Foreskin fibroblast (primary cell): ENCODE measurements at places on chromosomes 12 and 14.
A peak's percentile ranks its signal among the peaks of the same experiment; 100 is the strongest.

DNA sequence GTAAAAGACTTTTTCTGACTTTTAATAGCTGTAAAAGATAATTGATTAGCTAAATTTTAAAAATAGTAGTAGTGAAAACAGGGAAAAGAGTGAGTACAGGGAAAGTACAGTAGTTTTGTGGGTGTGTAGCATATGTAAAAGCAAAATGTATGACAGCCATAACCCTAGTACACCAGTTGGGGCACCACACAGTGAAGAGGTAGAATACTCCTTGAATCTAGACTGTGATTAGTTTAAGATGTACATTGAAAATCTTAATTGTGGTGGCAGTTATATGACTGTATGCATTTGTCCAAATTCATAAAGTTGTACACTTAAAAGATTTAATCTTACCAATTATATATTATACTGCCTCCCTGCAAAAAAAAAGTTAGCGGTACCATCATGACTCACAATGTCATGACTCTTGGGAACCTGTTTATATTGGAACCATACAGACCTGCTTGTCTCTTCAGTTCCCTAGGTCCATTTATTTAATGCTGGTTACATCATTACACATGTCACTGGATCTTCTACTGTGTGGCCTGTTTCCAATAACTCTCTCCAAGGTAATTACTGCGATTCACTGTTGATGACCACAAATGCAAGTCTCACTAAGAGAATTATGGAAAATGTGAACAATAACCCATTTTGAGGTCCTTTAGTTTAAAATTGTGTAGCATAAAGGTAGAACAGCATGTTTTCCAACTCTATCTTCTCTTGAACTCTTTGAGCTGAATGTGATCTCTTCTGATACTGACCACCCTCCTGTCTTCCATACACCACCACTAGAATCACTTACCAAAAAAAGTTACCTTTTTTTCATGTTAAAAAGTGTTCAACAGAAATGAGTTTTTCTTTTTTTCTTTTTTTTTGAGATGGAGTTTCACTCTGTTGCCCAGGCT, 264.2 kb upstream of the AMIGO2 start:
- peak; percentile 2 for DNase-seq

GRCh38 chr12:45257185-45257930, 41.5 kb downstream of the ANO6 start:
- no peak for DNase-seq

- DNase-seq: no peak
Measured at GRCh38 chr14:103146141-103146709, 23.0 kb downstream of the TNFAIP2 start.

DNA sequence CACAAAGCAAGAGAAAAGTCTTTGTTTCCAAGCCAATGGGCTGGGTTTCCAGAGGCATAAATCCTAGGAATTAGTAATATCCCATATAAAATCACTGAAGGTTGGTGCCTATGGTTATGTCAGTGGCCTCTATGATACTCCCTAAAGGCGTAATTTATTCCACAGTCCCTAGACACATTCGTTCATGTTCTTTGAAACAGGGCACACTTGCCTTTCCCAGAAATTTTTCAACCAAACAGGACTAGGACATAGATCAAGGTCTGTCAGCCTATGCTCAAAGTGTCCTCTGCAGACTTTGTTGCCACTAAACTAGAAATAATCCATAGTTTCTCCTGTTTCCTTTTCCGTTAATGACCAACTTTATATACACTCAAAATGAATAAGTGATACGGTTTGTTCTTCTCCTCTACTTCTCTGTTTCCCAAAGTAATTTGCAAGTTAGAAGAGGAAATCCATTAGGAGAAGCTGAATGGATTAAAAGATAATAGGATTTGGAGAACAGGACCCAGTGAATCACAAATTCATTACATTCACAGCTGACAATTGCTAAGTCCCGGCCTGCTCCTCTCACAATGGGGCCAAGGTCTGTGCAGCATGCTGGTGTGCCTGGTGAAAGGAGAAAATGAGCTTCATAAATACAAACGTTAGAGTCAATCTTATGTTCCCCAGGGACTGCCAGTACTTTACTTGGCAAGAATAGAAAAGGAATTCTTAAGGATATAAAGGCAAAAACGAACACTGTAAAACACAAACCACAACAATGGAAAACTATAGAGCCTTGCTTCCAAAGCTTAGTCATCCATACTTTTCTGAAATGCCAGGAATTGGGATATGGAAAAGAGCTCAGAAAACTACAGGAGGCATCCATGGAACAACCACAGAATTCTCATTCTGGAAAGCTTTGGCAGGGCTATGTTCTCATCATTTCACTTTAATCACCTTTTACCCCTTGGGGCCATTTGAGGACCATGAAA, 966.2 kb downstream of the NRXN3 start:
- no peak for DNase-seq

GRCh38 chr12:24473097-24473496, 475.8 kb downstream of the BCAT1 start:
- DNase-seq: no peak

GRCh38 chr12:15631007-15631715, 158.0 kb downstream of the EPS8 start:
- DNase-seq: no peak

- no peak for DNase-seq
Measured at GRCh38 chr12:54605138-54605970, 16.9 kb upstream of the PPP1R1A start.

GRCh38 chr12:116454950-116455447, 104.2 kb upstream of the MAP1LC3B2 start:
- peak; percentile 94 for DNase-seq

GRCh38 chr14:61344437-61345150, 23.2 kb downstream of the PRKCH start:
- DNase-seq: no peak

DNA sequence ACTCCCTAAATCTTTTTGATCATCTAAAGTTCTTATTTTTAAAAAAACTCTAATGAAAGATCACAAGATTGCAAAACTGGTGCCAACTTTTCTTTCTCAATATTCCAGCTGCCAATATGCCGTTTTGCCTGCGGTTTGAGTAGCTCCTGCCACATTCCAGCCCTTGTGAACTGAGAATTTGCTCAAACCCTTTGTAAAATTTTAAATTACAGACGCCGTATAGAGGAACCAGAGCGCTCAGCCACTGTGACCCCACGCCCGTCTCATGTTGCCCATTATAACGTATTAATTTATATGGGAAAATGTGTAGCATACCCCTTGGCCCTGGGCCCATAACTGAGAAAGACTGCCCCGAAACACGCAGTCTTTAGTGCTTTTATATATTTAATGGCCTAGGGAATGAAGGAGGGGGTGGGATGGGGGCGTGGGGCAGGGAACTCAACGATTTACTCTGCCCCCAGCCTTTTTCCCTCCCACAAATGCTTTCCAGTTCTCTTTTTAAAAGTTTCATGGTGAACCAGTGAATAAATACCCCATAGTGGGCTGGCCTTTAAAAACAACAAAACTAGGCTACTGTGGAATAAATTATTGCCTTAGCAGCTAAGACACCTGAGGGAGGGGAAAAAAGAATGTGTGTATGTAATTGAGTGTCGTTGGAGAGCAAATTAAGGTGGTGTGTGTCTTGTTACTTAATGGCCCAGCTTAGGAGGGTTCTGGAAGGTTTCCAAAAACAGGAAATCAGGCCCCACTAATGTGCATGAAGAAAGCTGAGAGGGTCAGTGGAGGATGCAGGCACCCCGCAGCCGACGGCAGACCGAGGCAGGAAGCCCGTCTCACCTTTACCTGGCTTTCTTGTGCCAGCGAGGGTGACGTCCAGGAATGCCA, 45.7 kb upstream of the RFLNA start:
- DNase-seq: no peak

GRCh38 chr12:23855813-23856212, 93.7 kb downstream of the SOX5 start:
- no peak for DNase-seq

DNA sequence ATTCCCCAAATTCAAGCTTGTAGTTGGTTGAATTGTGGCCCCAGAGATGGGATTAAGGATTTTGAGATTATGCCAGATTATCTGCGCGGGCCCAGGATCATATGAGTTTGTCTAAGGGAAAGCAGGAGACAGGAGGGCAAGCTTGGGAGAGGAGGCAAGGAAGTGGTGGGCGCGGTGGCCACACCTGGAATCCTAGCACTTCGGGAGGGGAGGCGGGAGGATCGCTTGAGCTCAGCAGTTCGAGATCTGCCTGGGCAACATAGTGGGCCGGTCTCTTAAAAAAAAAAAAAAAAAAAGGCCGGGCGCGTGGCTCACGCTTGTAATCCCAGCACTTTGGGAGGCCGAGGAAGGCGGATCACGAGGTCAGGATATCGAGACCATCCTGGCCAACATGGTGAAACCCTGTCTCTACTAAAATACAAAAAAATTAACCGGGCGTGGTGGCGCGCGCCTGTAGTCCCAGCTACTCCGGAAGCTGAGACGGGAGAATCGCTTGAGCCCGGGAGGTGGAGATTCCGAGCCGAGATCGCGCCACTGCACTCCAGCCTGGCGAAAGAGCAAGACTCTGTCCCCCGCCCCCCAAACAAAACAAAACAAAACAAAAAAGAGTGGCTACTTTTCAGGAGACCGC, 881 bp upstream of the PUS1 start:
- DNase-seq: no peak

DNA sequence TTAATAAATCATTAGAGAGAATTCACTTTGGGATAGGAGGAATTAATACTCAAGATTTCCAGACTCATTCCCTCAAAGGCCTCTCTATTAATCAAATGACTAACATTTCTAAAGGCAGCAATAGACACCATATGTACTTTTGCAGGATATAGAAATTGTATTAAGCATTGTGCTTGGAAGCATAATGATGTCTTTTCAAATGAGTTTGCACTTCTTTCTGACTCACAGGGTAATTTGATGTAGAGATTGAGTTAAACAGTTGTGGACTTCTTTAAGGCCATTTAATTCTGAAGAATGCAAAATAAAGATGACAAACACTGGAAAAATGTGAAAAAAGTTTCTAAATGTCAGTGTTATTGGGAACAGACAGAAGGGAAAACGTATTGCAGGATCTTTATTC, 63.4 kb upstream of the CSRP2 start:
- DNase-seq: peak; percentile 56

DNA sequence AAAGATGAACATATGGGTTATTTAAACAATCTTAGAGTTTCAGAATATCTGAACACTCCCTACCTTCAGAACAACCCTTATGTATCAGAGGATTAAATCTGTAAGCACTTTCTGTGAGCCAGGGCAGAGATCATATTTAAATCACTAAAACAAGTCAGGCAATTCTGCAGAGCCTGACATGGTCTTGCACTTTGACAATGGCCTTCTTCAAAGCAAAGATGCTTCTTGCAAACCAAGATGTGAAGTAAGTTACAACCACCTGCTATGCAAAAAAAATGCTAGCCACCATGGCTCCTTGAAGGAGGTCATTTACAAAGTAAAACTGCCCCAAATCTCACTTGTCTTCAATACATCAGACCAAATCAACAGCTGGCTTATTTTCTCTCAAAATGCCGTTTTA, 3.2 kb downstream of the PPP1CC start:
- DNase-seq: no peak

GRCh38 chr14:56119201-56119981, 1.2 kb downstream of the PELI2 start:
- no peak for DNase-seq

DNA sequence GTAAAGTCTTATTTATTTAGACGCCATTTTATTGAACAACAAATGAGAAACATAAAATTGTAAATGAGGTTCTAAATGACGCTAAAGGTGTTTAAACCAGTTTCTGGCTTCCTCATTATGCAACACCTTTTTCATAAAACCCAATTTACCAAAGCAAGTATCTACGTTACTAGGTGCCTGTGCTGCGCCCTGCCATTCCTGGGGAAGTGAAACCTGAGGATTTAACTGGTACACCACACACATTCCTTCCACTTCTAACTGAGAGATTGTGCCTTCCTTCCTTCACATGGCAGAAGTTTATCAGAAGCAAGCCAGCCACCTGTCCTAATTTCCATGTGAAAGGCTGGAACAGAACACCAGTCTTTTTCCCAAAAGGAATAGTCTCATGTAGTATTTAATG, 40.3 kb upstream of the GCH1 start:
- DNase-seq: no peak

DNA sequence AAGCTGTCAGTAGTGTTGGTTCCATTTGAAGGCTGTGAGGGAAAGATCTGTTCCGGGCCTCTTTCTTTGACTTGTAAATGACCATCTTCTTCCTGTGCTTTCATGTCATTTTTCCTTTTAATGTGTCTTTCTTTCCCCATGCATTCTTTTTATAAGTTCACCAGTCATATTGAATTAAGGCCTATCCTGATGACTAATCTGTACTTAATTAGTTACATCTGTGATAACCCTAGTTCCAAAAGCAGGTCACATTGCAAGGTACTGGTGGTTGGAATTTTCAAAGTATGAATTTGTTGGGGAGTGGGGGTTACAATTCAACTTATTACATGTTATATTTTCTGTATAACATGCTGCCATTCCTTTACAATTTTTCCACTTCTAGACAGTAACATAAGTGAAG, 1642.1 kb upstream of the FLRT2 start:
- DNase-seq: peak; percentile 55

- DNase-seq: no peak
Measured at GRCh38 chr12:117234441-117234840, 44.2 kb upstream of the FBXO21 start.

DNA sequence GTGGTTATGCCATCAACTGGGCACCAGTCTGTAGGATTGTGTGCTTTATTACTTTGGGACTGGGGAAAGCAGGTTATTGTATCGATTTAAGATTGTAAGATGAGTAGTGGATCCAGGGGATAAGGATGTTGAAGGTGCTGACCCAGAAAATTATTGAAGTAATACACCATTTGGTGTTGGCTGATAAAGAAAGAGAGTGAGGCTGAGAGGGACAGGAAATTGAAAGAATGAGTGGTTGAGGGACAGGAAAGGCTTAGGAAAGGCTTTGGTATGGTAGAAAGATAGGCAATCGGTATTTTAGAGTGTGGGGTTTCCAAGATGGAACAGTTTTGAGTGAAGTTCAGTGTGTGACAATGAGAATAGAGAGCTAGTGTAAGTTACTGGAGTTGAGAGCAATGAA, 12.3 kb downstream of the PPHLN1 start:
- DNase-seq: no peak

GRCh38 chr12:80846952-80847351, 90.8 kb downstream of the LIN7A start:
- DNase-seq: no peak

- peak; percentile 79 for DNase-seq
Measured at GRCh38 chr14:74618078-74618952, 6.3 kb upstream of the LTBP2 start.

- DNase-seq: peak; percentile 76
Measured at GRCh38 chr12:67701121-67701520, 52.6 kb downstream of the DYRK2 start.

- peak; percentile 23 for DNase-seq
Measured at GRCh38 chr12:52741375-52742195, 35.6 kb downstream of the KRT76 start.
